CMK (cell line): ENCODE measurements at places on chromosomes 13 and 19.

GRCh38 chr13:21458813-21459701 is at the start of gene ZDHHC20:
Gene ZDHHC20 (minus strand): TSS chr13:21459303. CDS start chr13:21459171, 132 bp downstream.
- DNase-seq = peak; percentile 35

GRCh38 chr19:10769533-10770491 is 51.9 kb downstream of the DNM2 start:
- DNase-seq = no peak

- DNase-seq = no peak
These were observed 536.0 kb downstream of the MYO16 start for GRCh38 chr13:109165417-109165904.

- no peak for DNase-seq
These were observed 150.2 kb downstream of the DCT start for GRCh38 chr13:94329277-94329676.

GRCh38 chr19:12034620-12035019 is 859 bp downstream of the ZNF433 start:
- DNase-seq = no peak

DNA sequence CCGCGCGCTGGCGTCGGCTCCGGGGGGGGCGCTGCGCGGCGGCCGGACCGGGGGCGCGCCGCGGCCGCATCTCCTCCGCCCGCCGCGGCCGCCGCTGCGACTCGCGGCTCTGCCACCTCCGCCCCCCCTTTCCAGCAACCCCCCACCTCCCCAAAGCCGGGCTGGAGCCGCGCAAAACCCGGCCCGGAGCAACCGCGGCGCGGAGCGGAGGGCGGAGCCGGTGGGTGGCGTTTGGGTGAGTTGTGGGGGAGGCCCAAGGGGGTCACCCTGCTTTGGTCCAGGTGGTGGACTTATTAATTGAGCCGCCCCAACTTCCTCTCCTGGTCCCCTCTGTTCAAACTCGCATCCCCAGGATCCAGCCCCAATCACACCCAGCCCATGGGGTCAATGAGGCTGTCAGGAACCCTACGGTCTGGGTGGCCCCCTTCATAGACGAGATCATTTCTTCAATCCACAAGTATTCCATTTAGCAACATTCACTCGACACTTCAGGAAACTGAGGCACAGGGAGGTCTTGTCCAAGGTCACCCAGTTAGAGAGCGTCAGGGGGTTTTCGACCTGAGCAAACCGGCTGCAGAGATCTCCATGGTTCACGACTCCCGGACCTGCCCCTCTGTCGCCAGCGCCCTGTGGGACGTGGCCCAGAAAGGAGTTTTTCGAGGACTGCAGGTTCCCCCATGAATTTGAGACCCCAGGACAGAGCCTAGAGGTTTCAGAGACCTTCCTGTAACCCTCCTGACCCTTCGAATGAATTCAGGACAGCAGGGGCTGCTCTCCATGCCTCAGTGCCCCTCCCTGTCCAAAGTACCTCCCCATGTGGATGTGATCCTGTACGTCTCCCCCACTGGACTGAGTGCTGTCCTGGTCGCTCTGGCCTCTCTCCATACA is 22.4 kb upstream of the SEMA6B start:
- no peak for DNase-seq

GRCh38 chr13:74074723-74075122 is 59.5 kb downstream of the KLF12 start:
- DNase-seq = no peak

GRCh38 chr13:21744149-21744548 is 73.3 kb downstream of the FGF9 start:
- no peak for DNase-seq

GRCh38 chr13:40595693-40596092 is 70.7 kb downstream of the FOXO1 start:
- DNase-seq = no peak

- DNase-seq = no peak
These were observed 3.1 kb downstream of the LILRB1 start for GRCh38 chr19:54633401-54633800.

DNA sequence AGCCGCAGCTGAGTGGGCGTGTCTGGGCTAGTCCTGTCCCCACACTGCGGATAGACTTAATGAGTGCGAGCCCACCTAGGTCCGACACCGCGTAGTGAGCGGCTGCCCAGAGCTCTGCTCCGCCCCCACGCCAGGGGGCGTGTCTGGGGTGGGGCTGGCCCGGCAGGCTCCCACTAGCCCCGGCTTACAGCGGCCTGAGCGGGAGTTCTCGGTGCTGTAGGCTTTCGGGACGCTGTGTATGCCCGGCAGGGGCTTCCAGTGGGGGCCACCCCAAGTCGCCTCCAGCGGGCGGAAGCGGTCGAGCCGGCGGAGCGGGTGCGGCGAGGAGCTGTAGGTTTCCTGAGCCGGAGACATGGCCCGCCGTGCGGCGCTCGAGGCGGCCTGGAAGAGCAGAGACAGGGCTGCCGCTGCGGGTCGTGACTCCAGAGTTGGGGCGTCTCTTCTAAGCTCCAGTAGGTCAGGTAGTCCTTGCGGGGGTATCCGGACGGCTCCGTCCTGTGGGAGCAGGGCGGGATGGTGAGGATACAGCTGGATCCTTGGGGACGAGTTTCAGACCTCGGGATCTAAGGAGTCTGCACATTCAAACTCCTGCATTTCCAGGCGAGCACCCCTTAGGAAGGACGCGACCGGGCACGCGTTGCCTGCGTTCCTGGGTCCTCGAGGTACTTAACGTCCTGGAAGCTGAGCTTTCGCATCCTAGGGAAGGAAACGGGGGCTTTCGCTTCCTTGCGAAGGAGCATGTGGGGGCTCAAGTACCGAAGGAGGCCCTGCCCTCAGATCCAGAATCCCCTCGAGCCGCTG is 1.2 kb downstream of the CGB7 start:
- DNase-seq = peak; percentile 60

DNA sequence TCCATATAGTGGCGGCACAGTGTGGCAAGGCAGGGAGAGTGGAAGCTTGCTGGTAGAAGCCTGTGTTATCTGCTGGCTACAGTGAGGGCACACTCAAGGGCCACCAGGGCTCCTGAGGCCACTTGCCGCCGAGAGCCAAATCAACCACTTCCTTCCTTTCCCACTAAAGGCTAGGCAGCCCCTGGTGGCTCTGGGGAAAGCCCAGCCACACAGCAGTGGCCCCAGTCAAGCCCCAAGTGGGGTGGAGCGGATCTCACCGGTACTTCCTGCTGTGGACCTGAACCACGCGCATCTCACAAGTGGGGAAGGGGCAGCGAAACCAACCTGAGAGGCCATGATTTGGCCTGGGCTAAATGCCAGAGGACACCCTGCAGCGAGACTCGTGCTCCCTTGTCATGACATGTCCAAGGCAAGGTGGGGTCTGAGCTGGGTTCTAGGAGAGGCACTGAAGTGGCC is 21.9 kb upstream of the SLC35E1 start:
- no peak for DNase-seq

DNA sequence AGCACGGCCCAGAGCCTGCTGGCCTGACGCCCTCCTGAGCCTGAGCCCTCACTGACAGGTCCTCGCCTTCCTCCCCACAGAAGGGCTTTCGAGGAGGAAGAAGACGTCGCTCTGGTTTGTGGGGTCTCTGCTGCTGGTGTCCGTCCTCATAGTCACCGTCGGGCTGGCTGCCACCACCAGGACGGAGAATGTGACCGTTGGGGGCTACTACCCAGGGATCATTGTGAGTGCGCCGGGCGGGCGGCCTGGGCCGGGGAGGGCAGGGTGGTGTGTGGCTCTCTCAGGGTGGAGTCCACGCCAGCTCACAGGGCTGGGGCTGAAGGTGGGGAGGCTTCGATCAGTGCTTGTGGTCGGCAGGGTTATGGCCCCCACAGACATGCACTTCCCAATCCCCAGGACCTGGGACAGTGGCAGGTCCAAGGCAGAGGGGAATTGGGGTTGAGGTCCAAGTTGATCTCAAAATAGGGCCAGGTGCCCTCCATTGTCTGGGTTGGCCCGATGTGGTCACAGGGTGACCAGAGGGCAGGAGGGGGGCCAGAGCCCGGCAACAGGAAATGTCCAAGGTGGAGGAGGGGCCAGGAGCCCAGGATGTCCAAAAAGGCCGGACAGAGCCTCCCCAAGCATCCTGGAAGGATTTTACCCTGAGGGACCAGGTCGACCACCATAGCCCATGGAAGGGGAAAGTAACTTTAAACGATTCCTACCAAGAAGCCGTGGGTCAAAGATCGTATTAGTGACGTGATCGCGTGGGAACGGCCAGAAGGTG is 7.2 kb downstream of the TMEM255B start:
- no peak for DNase-seq

GRCh38 chr13:60397704-60398378 is 821 bp downstream of the TDRD3 start:
- peak; percentile 49 for DNase-seq

DNA sequence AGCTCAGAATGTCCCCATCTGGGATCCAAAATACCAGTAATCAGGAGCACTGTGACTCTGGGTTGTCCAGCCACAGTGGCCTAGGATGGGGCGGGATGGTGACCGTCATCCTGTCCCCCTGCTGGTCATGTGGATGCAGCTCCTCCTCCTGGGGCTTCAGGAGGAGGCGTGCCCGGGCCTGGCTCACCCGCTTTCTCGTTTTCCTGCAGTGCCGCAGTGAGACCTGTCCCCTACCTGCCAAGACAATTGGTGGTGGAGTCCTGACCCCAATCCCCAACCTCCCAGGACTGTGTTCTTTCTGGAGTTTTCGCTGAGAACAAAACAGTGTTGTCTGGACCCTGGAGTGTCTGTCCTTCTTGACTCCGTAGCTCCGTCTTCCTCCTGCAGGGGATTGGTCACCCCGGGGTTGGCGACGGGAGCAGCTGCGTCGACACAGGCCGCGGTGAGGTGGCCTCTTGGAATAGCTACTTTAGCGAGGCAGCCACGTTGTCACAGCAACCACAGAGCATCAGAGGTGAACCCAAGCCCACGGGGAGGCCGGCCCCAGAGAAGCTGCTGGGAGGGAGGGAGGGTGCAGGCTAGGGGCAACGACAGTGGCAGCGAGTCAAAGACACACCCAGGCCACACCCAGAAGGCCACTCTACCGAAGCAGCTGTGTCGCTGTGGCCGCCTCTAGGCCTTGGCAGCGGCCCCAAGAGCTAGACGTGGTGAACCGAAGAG is 10.2 kb upstream of the EMC10 start:
- no peak for DNase-seq

- DNase-seq = no peak
These were observed 451.5 kb upstream of the MIR17HG start for GRCh38 chr13:90896002-90896401.

DNA sequence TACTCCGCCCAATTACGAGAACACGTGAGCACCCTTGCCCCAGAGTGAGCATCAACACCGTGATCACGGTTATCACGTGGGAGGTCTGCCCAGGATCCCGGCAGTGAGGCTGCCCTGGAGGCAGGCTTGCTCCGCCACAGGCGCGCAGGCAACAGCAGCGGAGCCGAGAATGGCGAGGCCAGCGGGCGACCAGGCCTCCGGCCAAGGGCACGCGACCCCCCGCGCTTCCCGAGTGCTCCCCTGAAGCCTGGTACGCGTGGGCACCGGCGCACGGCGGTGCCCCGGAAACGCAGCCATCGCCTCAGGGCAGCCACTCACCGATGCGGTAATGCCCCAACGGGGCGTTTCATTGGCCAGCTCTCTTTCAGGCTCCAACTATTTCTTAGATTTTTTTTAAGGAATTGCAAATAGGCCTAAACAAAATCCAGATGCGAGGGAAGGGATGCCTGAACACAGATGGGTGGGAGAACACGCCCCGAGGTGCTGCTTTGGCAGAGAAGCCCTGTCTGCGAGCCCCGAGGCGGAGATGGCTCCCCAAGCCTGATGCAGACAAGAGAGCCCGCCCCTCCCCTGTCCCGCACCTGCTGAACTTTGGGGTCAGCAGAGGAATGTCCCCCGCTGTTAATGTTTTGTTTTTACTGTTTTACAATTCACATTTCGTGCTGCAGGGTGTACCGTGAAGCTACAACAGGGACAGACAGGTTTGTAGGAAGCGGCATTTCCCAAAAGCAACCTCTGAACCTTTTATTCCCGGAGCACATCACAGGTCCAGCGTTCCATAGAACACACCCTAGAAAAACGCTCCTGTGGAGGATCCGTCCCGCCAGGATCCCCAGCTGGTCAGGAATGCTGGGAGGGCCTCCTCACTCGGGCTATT is 132.7 kb downstream of the ZDHHC20 start:
- DNase-seq = no peak

GRCh38 chr19:38452430-38453366 is 19.2 kb downstream of the RYR1 start:
- DNase-seq = peak; percentile 63

DNA sequence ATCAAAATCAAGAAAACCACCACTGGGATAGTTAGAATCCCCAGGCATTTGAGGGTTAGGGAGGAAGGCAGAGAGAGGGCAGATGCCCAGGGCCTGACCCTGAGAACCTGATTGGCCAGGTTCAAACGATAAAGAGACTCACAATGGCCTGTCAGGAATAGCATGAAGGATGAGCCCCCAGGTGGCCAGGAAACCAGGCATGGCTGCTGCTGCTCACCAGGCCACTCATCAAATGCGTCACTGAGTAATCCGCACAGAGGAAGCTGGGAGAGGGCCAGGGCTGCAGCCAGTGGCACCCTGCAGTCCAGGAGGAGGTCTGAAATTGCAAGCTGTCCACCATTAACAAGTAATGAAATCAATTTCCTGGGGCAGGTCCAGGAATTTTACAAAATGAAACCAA is 111.3 kb downstream of the KATNAL1 start:
- DNase-seq = no peak

GRCh38 chr19:57560049-57560491 is 407 bp upstream of the ZNF550 start:
- DNase-seq = no peak

GRCh38 chr13:49315036-49315565 is 67.4 kb downstream of the CDADC1 start:
- DNase-seq = no peak

DNA sequence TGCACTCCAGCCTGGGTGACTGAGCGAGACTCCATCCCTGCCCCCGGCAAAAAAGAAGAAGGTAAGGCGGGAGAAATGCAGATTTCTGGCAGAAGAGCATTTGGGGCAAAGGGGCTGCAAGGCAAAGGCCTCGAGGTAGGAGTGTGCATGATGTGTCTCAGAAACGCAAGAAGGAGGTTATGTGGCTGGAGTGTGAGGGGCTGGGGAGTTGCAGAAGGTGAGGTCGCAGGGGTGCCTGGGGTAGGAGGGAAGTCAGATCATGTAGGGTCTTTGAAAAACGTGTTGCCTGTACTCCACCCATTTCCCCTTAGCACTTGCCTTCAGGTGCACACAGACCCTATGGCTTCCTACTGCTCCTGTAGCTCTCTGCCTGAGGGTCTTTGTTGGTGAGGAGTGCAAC is 29.9 kb downstream of the KCTD15 start:
- DNase-seq = no peak

DNA sequence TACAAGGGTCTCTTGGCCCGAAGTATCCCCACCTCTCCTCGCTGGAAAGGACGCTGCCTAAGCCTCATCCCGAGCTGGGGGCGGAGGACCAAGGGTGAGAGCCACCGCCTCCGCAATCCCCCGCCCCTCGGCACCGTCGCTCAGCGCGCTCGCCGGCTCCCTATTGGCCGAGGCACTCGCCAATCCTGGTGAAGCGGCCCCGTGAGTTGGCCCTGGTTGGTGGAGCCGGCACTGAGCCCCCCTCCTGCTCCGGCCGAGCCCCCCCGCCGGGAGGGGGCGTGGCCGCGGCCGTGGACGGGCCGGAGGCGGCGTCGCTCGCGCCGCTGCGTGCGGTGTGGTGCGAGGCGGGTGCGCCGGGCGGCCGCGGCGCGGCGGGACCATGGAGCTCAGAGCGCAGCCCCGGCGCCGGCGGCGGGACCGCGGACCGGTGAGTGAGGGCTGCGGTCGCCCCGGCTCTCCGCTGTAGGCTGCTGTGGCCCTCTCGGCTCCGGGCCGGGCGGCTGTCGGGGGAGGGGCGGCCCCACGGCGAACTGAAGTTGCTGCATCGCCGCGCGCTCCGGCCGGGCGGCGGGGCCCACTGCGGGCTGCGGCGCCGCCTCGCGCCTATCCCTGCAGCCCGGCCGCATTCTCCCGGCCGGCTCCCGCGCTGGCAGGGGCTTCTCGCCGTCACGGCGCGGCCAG is at the start of gene WASF3:
WASF3 (plus strand) TSS at position 291 of the 681 bp plus-strand sequence. CDS start 84,588 bp downstream, outside the sequence.
- DNase-seq = peak; percentile 43
